ENCODE measurements at places on chromosomes 6 and 20.

GRCh38 chr6:5142915-5143314 is 57.8 kb downstream of the PPP1R3G start:
- no peak for DNase-seq

- DNase-seq: no peak
Measured at GRCh38 chr6:138988469-138988834, 399 bp upstream of the REPS1 start.

GRCh38 chr20:14712302-14712739 is 374.9 kb upstream of the FLRT3 start:
- no peak for DNase-seq

- DNase-seq: no peak
Measured at GRCh38 chr20:34074101-34074760, 37.8 kb downstream of the EIF2S2 start.

DNA sequence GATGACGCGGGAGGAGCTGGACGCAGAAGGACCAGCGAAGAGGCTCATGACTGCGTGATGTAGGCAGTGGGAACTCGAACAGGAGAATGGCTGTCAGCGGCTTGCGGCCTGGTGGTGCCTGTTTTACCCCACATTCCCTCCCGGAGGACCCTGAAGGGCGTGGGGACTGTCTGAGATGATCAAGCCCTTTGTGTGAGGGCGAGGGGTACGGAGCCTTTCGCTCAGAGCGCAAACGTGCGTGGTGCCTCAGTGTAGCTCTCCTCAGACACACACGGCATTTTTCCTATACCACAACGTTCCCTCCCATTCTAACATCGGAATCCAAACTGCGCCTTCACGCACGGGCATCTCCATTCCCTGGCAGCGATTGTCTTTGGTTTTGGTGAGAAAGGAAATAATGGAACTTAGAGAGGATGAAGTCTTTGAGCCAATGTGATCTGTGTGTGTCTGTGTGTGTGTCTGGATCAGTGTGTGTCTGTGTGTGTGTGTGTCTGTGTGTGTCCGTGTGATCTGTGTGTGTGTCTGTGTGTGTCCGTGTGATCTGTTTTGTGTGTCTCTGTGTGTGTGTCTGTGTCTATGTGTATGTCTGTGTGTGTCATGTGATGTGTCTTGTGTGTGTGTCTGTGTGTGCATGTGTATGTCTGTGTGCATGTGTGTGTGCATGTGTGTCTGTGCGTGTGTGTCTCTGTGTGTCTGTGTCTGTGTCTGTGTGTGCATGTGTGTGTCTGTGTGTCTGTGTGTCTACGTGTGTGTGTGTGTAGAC is 5.3 kb downstream of the PTK6 start:
- DNase-seq: no peak
